Choroid plexus epithelial cell (primary cell): ENCODE measurements at places on chromosomes 1 and 21.

DNA sequence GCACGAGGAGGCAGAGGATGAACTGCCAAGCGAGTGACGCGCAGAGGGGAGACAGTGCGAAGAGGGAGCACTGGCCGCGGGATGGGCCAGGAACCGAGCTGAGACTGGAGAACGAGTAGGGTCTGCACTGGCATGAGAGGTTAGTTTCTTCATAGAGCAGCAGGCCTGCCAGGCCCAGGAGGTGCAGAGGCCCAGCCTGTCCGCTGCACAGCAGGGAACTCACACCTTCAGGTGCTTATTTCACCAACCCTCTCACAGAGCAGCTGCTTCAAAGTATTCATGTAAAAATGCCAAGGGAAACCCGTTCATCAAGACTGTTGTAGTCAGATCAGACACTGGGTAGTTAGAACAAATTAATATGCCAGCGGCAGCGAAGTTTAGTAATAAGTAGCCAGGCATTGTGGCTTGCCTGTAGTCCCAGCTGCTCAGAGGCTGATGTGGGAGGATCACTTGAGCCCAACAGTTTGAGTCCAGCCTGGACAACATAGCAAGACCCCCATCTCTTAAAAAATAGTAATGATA is 144.5 kb downstream of the SLC45A1 start:
- DNase-seq = no peak

- DNase-seq = no peak
Observed at GRCh38 chr1:183443466-183443865, 25.3 kb upstream of the NMNAT2 start.

DNA sequence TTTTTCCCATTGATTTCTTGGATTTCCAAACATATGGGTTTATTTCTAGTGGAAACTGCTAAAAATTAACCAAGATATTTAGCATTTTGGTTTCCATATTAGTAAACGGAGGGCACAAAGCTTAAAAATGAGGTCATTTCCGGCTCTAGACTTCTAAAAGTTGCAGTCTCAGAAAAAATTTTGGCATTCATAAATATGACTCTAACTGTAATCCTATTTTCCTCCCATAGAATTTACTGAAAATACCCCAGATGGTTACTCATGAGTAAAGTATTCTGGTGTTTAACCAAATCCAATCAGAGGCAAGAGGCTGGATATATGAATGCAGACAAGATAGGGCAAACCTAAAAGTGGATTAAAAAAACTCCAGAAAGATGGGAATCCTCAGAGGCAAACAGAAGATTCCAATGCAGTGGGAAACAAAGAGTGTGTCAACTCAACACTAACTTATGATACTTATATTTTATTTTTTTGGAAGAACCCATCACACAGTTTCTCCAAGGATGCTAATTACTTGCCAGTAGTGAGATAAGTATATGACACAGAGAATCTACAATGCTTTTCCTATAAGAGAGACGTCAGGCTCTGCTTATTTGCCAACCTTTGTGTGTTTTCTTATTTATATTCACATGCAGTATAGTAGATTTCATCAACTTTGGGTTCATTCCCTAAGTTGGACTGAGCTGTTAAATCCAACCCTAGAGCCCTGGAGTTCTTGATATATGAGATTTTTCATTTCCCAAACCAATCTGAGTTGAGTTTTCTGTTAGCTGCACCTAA is 90.1 kb upstream of the BCL10 start:
- peak; percentile 87 for DNase-seq

DNA sequence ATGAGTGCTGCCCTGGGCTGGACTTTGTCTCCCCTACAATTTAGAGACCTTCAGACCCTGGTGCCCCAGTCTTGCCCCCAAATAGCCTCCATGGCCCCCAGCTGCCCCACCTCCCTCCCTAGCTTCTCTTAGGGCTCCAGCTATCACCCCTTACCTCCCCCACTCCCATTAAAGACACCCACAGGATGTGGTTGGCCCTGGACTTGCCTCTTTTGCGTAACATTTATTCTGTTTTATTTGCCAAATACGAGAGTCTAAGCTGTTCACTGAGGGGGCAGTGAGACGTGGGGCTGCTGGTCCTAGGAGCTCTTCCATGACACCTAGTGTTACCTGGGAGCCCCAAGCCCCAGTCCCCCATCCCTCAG is 4.5 kb downstream of the ZC3H12A start:
- DNase-seq = peak; percentile 60

GRCh38 chr1:181119093-181119989 is 30.8 kb downstream of the IER5 start:
- no peak for DNase-seq

DNA sequence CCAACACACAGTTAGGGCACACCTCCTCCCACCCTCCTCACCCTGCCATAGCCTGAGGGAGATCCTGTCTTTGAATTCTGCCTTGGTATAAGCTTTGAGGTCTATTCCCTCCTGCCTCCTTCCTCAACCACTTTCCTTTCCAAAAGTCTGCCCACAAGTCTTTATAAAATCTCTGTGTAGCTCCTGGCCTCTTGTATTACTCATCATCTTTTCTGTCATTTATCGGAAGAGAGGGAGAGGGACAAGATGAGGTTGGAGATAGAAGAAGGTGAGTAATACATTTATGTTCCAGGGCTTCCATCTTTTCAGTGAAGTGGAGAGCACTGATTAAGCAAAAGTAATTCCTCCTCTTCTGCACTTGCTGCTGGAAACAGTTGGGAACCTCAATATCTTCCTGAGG is 30.5 kb upstream of the EFCAB14 start:
- DNase-seq = no peak

GRCh38 chr1:117821382-117821755 is 108.1 kb downstream of the GDAP2 start:
- DNase-seq = peak; percentile 47

- peak; percentile 22 for DNase-seq
Observed at GRCh38 chr1:67191668-67192520, 25.6 kb downstream of the IL23R start.

DNA sequence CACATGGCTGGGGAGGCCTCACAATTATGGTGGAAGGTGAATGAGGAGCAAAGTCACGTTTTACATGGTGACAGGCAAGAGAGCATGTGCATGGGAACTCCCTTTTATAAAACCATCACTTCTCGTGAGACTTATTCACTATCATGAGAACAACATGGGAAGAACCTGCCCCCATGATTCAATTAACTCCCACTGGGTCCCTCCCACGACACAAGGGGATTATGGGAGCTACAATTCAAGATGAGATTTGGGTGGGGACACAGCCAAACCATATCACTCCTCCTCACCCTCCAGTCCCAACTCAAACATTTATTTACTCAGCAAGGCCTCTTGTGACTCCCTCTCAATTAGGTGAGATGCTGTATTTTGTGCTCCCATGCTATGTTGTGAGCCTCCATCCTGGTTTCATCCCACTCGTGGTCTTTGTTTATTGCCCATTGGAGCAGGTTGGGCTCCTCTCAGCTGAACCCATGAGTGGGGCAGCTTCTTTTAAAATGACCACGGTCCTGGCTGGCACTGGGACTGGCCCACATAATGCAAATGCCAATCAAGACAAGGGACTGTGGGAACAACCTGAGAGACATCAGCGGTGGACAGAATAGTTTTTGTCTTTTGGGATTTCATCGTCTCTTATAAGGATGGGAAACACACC is 28.8 kb downstream of the IRF2BP2 start:
- DNase-seq = no peak

DNA sequence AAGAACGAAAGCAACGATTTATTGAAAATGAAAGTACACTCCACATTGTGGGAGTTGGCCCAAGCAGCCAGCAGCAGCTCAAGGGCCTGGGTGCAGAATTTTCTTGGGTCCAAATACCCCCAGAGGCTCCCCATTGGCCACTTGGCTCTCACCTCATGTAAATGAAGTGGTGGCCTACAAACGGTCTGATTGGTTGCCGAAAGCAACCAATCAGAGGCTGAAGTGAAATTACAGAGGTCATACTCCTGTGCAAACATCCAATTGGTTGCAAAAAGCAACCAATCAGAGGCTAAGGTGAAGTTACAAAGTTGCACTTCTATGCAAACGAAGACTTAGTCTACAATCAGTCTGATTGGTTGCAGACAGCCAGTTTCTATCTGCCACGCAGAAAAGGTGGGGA is 31.9 kb downstream of the FAM163A start:
- DNase-seq = no peak

DNA sequence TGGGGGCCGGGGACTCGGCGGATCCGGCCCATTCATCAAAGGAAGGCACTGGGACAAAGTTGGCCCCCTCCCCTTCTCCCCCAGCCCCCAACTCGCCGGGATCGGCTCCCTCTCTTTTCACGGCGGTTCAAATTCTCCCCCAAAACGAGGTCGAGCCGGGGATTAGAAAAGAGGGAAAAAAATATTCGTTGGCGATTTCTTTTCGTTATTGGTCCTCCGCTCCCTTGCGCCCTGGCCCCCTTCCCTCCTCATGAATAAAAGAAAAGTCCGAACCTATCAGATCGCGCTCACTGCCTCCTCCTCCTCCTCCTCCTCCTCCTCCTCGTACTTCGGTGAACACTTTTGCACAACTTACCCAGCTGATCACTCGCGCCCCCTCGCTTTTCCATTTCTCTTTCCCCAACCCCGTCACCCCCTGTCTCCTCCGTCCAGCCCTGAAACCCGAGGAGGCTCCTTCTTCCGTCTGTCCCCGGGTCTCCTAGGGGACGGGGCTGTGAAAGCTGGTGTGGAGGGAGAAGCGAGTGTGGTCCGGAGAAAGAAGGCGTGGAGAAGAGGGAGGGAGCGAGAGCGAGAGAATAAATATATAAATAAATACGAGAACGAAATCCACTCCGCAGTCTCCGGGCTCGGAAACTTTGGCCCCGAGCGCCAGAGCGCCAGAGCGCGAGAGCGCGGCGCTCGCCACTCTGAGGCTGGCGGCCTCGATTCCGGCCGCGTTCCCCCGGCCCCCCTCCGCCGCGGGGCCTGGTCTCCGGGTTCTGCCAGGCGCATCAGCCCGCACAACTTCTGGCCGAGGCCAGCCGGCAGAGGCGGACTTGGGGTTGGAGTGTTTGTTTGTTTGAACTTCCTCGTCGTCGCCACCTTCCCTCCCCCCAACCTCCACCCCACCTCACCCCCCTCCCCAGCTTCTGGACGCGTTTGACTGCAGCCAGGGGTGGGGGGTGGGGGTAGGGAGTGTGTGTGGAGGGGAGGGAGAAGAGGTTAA is at the start of gene PAX7:
TSS of gene PAX7 (plus strand) at position 336 of the 985 bp plus-strand sequence. CDS start 758 bp downstream, outside the sequence.
- no peak for DNase-seq
